ENCODE measurements at places on chromosomes 3 and 15. TPM values are rescaled to one million over a fixed set of nuclear protein-coding genes. Genes with fewer than 3 reads are reported as not detected.

DNA sequence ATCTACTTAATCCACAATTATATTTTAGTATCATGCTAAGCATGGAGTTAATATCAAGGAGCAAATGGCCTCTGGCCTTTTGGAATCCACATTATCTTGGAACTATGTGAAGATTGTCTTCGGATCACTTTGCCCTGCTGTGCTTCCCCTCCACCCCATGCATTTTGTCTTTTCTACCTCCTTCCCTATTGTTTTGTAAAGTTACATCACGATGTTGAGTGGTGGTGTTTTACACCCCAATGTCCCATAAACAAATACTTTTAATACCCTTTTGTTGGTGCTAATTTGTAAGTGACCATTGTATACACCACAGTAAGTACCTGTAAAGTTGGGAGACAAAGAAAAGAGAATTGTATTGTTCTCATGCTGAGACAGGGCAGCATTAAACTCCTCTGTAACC, 258.4 kb upstream of the ZNF717 start:
- no peak overlapping the region for H3K27ac ChIP-seq
- no peak overlapping the region for H3K4me3 ChIP-seq
- no peaks in the 10 kb centered on the region for H3K36me3 ChIP-seq

GRCh38 chr15:59335207-59335786, 37.4 kb downstream of the MYO1E start:
- no peak for DNase-seq
- H3K27ac ChIP-seq, result no peak overlapping the region
- no peaks in the 10 kb centered on the region for H3K27me3 ChIP-seq
- no peak overlapping the region for H3K4me3 ChIP-seq
- peaks cover 14% of the 10 kb centered on the region for H3K4me1 ChIP-seq

DNA sequence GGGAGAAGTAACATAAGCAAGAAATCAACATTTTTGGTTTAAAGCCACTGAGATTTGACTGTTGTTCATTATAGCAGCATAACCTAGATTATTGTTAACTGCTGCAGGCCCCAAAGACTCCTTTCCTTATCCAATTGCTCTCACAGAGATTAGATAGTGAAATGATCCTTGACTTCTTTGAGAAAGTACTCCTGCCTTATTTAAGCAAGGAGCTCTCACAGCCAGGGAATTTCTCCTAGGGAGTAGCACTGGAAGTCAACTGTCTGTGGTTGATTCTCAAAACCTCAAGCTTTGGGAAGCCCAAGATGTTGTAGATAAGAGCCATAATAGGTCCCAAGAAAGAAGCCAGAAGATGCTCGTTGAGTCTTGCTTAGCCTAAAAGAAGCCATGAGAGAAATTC, 151.8 kb upstream of the TSC22D2 start:
- no peaks in the 10 kb centered on the region for H3K27me3 ChIP-seq
- DNase-seq, result no peak
- no peak overlapping the region for H3K4me3 ChIP-seq
- no peaks in the 10 kb centered on the region for H3K36me3 ChIP-seq

GRCh38 chr15:41881920-41882688, 11.7 kb downstream of the SPTBN5 start:
- H3K36me3 ChIP-seq, result no peaks in the 10 kb centered on the region
- no peak for DNase-seq
- peak overlapping the region; percentile 31 for H3K4me3 ChIP-seq
- H3K27me3 ChIP-seq, result no peaks in the 10 kb centered on the region
- no peak overlapping the region for H3K27ac ChIP-seq

GRCh38 chr3:152430223-152431002, 161.7 kb downstream of the MBNL1 start:
- no peak for DNase-seq
- H3K4me1 ChIP-seq, result peaks cover 12% of the 10 kb centered on the region
- H3K36me3 ChIP-seq, result peaks cover 15% of the 10 kb centered on the region
- no peak overlapping the region for H3K27ac ChIP-seq
- no peaks in the 10 kb centered on the region for H3K27me3 ChIP-seq

- peak overlapping the region; percentile 86 for H3K4me3 ChIP-seq
- DNase-seq, result no peak
- H3K27me3 ChIP-seq, result no peaks in the 10 kb centered on the region
- H3K27ac ChIP-seq, result peak overlapping the region; percentile 94
Observed at GRCh38 chr3:63862804-63863149, 828 bp downstream of the THOC7 start.

GRCh38 chr15:96054621-96055020, 275.9 kb upstream of the NR2F2 start:
- H3K27me3 ChIP-seq, result peaks cover 10% of the 10 kb centered on the region
- no peak for DNase-seq
- H3K4me1 ChIP-seq, result peaks cover 16% of the 10 kb centered on the region
- no peak overlapping the region for H3K27ac ChIP-seq
- H3K36me3 ChIP-seq, result no peaks in the 10 kb centered on the region

DNA sequence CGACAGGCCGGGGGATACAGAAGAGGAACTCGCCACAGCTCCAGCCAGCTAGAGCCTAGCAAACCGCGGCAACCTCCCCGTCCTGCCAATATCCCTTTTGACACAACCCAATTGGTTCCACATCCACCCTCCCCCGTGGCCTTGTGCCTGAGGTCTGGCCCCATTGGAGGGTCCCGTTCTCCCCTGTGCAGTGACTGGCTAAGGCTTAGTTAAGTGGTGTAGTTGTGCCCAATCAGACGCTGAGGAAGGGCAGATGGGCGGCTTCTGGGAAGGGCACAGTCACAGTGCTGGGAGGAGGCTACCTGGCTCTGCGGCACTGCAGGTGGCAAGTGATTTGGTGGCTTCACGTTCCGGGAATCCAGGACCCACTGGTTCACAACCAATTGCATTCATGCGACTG, 78.6 kb downstream of the SNRK start:
- no peaks in the 10 kb centered on the region for H3K36me3 ChIP-seq
- H3K4me1 ChIP-seq, result peaks cover 5% of the 10 kb centered on the region
- no peak overlapping the region for H3K4me3 ChIP-seq

DNA sequence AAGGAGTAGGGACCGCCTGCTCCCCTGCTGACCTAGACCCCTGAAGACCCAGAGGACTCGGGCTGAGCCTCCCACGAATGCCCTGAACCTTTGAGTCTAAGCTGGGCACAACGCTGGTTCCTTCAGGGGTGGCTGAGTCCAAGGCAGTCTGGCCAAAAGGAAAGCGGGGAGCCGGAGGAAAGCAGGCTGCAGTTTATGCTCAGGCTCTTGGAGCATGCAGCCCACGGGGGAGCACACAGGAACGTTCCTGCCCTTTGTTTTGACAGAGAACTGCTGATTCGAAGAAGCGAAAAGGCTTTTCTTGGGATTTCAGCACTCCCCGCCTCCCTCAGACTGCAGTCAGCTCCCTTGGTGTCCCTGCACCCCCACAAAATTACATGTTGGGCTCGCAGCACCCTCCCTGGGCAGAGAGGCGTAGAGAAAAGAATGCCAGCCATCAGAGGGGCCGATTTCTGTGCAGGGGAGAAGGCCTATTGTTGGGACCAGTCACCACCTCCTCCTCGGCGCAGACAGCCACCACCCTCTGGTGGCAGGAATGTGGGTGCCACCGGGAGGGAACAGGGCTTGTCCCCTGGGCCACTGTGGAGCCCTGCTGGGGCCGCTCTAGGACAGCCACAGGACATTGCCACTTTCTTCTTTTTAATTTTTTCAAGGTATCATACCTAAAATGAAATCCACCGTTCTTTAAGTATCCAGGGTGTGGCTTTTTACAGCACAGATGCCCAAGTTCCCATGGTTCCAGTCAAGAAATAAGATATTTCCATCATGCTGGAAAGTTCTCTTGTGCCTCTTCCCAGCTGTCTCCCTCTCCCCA, 72.2 kb downstream of the SMAD6 start:
- no peaks in the 10 kb centered on the region for H3K36me3 ChIP-seq
- H3K4me1 ChIP-seq, result peaks cover 52% of the 10 kb centered on the region
- peak; percentile 93 for DNase-seq
- no peaks in the 10 kb centered on the region for H3K27me3 ChIP-seq

- H3K27me3 ChIP-seq, result no peaks in the 10 kb centered on the region
- H3K4me3 ChIP-seq, result no peak overlapping the region
- H3K36me3 ChIP-seq, result no peaks in the 10 kb centered on the region
- no peaks in the 10 kb centered on the region for H3K4me1 ChIP-seq
Observed at GRCh38 chr3:88960019-88960418, 147.4 kb upstream of the EPHA3 start.

DNA sequence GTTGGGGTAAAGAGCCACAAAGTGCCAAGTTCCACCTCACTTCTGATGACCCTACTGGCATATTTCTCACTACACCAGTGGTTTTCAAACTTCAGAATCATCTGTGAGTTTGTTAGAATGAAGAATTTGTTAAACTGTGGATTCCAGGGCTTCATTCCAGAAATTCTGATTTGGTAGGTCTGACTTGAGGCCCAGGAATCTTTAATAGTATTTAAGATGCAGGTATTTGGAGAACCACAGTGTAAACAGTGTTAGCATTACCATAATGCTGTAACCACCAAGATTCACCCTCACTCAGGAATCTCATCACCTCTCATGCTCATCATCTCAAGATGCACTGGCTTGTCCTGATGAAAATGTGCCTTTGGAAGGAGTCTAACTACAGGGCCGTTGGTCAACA, 6.0 kb downstream of the KCNMB3 start:
- H3K36me3 ChIP-seq, result no peaks in the 10 kb centered on the region
- no peaks in the 10 kb centered on the region for H3K27me3 ChIP-seq
- no peak overlapping the region for H3K4me3 ChIP-seq
- H3K27ac ChIP-seq, result no peak overlapping the region
- H3K4me1 ChIP-seq, result no peaks in the 10 kb centered on the region

DNA sequence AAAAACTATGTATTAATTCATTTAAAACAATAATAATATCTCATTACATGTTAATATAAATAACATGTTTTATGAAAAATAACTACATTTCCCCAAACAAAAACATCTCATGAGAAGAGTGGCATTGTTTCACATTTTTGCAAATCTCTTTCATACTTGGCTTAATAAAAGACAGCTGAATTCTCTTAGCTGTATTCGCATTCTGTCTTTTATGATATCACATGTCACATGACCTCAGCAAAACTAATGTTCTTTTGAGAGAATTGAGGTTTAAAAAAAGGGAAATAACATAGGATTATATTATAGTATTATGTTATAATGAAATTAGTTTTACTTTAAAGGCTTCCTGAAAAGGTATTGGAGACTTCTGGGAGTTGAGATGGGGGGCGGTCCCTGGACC, 48.4 kb upstream of the SPPL2A start:
- H3K4me3 ChIP-seq, result no peak overlapping the region
- no peaks in the 10 kb centered on the region for H3K36me3 ChIP-seq
- DNase-seq, result no peak
- H3K27ac ChIP-seq, result no peak overlapping the region
- no peaks in the 10 kb centered on the region for H3K4me1 ChIP-seq
- H3K27me3 ChIP-seq, result no peaks in the 10 kb centered on the region

DNA sequence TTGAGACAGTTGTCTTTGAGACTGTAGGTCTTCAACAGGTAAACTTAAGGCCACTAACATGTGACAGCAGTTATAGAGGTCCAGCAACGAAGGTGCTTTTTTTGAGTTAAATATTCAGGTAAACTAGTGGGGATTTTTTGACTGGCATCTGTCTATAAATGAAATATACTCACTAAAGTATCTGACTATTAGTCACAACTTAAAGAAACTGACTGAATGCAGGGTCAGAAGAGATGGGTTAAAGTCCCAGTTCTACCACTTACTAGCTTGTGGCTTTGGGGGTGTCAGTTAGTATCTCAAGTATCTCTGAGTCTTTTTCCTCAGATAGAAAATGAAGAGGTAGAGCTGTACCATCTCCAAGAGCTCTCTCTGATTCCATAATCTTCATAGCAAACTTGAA, 18.0 kb downstream of the MIX23 start:
- no peaks in the 10 kb centered on the region for H3K27me3 ChIP-seq
- H3K36me3 ChIP-seq, result peaks cover 55% of the 10 kb centered on the region
- DNase-seq, result no peak

DNA sequence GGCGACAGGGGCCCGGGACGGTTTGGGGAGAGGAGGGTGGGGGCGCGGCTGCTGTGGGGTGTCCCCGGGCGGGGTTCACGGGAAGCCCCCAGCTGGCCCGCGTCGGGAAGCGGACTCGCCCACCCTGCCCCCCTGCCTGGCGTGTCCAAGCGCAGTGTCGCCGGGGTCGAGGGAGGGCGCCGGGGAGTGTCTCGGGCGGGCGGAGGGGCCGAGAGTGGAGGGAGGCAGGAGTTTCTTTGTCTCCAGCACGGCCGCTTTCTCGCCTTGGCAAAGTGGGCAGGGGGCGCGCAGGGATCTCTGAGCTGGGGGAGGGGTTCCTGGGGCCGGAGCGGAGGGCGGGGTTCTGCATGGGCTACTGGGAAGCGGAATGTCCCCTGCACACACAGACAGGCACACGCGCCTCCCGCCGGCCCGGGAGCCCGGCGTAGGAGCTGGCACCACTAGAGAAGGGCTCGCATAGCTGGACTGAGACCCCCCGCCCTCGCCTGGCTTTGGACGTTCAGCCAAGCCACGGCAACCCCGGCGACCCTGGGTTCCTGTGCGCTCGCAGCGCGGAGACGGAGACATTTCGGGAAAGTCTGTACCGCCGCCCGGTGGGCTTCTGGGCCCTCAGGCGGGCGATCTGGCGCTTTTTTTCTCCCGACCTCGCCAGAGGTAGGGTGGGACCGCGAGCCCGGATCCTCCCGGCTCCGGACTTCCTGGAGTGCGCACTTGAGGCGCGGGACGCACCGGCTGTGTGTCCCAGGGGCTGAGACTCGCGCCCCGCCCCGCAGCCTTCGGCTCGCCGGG, 822 bp downstream of the ST8SIA2 start:
- peaks cover 66% of the 10 kb centered on the region for H3K27me3 ChIP-seq
- H3K36me3 ChIP-seq, result no peaks in the 10 kb centered on the region
- no peak overlapping the region for H3K4me3 ChIP-seq
- no peak for DNase-seq
- H3K4me1 ChIP-seq, result no peaks in the 10 kb centered on the region

DNA sequence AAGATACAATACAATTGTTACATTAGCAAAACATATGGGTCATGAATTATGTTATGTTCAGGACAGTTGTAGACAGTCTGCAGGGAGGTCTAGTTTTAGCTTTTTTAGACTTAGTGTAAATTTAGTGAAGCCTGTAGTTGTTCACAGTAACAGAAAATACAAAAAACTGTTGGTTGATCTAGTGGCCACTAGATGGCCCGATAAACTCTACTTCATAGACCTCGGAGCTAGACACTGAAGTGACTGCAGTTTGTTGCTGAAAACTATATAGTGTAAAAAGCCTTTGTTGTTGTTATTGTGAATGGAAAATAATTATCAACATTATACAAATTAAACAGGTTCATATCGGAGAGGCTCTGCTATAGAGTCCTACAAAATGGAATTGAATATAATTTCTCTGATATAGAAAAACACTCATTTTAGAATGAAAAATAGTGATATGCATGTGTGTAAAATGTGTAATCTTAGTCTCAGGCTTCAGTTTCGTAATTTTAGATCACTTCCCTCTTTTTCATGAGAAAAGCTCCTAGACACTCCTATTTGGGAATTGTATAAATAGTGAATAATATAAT, 18.3 kb downstream of the MAGEL2 start:
- H3K27me3 ChIP-seq, result no peaks in the 10 kb centered on the region
- no peak overlapping the region for H3K27ac ChIP-seq
- no peak overlapping the region for H3K4me3 ChIP-seq
- H3K36me3 ChIP-seq, result no peaks in the 10 kb centered on the region
- no peak for DNase-seq
- H3K4me1 ChIP-seq, result no peaks in the 10 kb centered on the region

GRCh38 chr15:72858205-72858604, 74.6 kb upstream of the ADPGK start:
- H3K4me1 ChIP-seq, result no peaks in the 10 kb centered on the region
- no peaks in the 10 kb centered on the region for H3K27me3 ChIP-seq
- H3K27ac ChIP-seq, result no peak overlapping the region
- no peaks in the 10 kb centered on the region for H3K36me3 ChIP-seq
- no peak overlapping the region for H3K4me3 ChIP-seq

CASR gene
- 0.20 TPM for total RNA-seq

THRB gene
- 19.7 TPM for total RNA-seq

GOLGA8G gene
- not detected for total RNA-seq

ACKR2 gene
- total RNA-seq, result 5.2 TPM

REC114 gene
- total RNA-seq, result not detected

STRC gene
- total RNA-seq, result not detected

BMF gene
- total RNA-seq, result 15.4 TPM

CCR3 gene
- 0.43 TPM for total RNA-seq

IMPG2 gene
- total RNA-seq, result 0.29 TPM

TP63 gene
- total RNA-seq, result 1.3 TPM
